GM23338 (cell line): ENCODE measurements at places on chromosomes 2 and 18. TPM values are rescaled to one million over a fixed set of nuclear protein-coding genes. Genes with fewer than 3 reads are reported as not detected.

ALLC gene
- polyA plus RNA-seq, result not detected in 2 replicates

SUPT7L gene
- polyA plus RNA-seq, result 13.5 and 13.7 TPM in 2 replicates

CNTNAP5 gene
- 0.50 and 0.57 TPM in 2 replicates for polyA plus RNA-seq

RPRM gene
- 5.9 and 7.4 TPM in 2 replicates for polyA plus RNA-seq

RAD51AP2 gene
- 0.16 and 0.23 TPM in 2 replicates for polyA plus RNA-seq

TRIM43 gene
- polyA plus RNA-seq, result 0.40 TPM in 1 of 2 replicates, not detected in the other

RFX8 gene
- polyA plus RNA-seq, result 0.49 and 0.65 TPM in 2 replicates

OTOS gene
- 0.40 TPM in 1 of 2 replicates, not detected in the other for polyA plus RNA-seq

SOCS6 gene
- polyA plus RNA-seq, result 4.4 and 4.6 TPM in 2 replicates

TXNDC2 gene
- 0.16 TPM in 1 of 2 replicates, not detected in the other for polyA plus RNA-seq

SPATA3 gene
- not detected in 2 replicates for polyA plus RNA-seq

ABHD3 gene
- polyA plus RNA-seq, result 18.7 and 19.9 TPM in 2 replicates

CD28 gene
- polyA plus RNA-seq, result not detected in 2 replicates

OTOF gene
- 0.23 TPM in 1 of 2 replicates, not detected in the other for polyA plus RNA-seq

MRPS5 gene
- 75.6 and 79.0 TPM in 2 replicates for polyA plus RNA-seq

FTCDNL1 gene
- 2.0 and 2.3 TPM in 2 replicates for polyA plus RNA-seq

STRN gene
- 15.0 and 16.1 TPM in 2 replicates for polyA plus RNA-seq

CPO gene
- 0.90 and 0.91 TPM in 2 replicates for polyA plus RNA-seq

CTAGE1 gene
- 0.05 and 0.06 TPM in 2 replicates for polyA plus RNA-seq

LYG2 gene
- polyA plus RNA-seq, result 0.78 and 0.99 TPM in 2 replicates

COQ10B gene
- 23.2 and 26.1 TPM in 2 replicates for polyA plus RNA-seq

EPC2 gene
- 6.3 TPM in 2 replicates for polyA plus RNA-seq

DCTN1 gene
- polyA plus RNA-seq, result 108 and 126 TPM in 2 replicates

TUBA4B gene
- 0.17 TPM in 1 of 2 replicates, not detected in the other for polyA plus RNA-seq

ITGB6 gene
- not detected in 2 replicates for polyA plus RNA-seq

BOK gene
- 13.5 and 13.6 TPM in 2 replicates for polyA plus RNA-seq
